Tibial artery (tissue), 4 donors: ENCODE measurements at places on chromosomes 7 and 10.

- no peaks in the 10 kb centered on the region for H3K4me1 ChIP-seq
- no peak overlapping the region for H3K27ac ChIP-seq
- DNase-seq, result no peak
- H3K4me3 ChIP-seq, result no peak overlapping the region
- no peaks in the 10 kb centered on the region for H3K36me3 ChIP-seq
- no peaks in the 10 kb centered on the region for H3K27me3 ChIP-seq
These were observed 816.7 kb downstream of the MAGI2 start for GRCh38 chr7:78636727-78637126.

GRCh38 chr10:82981137-82981723 is 1106.2 kb downstream of the NRG3 start:
- H3K4me3 ChIP-seq, result no peak overlapping the region
- no peaks in the 10 kb centered on the region for H3K4me1 ChIP-seq
- H3K36me3 ChIP-seq, result no peaks in the 10 kb centered on the region
- no peak for DNase-seq

DNA sequence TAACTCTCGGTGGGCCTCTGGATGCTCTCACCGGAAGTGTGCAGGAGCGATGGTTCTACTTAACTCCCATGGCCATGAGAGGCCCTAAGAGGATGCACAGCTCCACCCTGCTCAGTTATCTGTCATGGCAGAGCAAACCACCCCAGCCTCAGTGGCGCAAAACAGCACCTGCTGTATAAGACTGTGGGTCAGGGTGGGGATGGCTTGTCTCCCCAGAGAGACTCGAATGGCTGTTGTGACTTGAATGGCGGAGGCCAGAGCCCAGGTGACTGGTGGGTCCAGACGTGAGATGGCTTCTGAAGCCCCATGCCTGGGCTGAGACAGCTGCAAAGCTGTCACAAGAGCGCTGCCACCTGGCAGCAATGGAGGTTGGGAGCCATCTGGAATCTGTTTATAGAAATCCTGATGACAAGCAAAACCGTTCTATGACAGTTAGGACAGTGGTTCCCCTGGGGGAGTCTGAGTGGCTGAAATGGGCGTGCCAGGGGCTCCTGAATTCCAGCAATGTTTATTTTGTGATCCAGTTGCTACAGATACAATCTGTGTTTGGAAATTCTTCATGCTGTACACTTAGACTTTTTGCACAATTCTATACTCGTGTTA is 490.5 kb downstream of the TCERG1L start:
- H3K36me3 ChIP-seq, result no peaks in the 10 kb centered on the region
- DNase-seq, result no peak
- no peak overlapping the region for H3K4me3 ChIP-seq
- H3K27me3 ChIP-seq, result no peaks in the 10 kb centered on the region
- H3K4me1 ChIP-seq, result no peaks in the 10 kb centered on the region

DNA sequence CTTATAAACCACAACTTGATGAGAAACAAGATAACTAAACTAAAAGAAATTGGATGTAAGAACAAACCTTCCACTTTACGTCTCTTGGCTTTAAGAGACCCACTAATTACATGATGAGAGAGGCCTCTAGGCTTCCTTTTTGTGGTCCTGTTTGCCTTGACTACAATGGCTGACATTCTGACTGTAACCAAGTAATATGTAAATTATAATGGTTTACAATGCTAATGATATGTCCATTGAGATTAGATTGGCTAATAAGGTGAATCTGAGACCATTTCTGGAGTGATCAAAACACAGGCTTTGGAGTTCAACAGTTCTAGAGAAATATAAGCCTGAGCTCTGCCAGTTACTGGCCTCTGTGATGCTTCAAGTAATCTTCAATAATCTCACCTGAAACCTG is 39.4 kb upstream of the AGMO start:
- no peak overlapping the region for H3K27ac ChIP-seq
- H3K4me1 ChIP-seq, result no peaks in the 10 kb centered on the region
- no peaks in the 10 kb centered on the region for H3K36me3 ChIP-seq

DNA sequence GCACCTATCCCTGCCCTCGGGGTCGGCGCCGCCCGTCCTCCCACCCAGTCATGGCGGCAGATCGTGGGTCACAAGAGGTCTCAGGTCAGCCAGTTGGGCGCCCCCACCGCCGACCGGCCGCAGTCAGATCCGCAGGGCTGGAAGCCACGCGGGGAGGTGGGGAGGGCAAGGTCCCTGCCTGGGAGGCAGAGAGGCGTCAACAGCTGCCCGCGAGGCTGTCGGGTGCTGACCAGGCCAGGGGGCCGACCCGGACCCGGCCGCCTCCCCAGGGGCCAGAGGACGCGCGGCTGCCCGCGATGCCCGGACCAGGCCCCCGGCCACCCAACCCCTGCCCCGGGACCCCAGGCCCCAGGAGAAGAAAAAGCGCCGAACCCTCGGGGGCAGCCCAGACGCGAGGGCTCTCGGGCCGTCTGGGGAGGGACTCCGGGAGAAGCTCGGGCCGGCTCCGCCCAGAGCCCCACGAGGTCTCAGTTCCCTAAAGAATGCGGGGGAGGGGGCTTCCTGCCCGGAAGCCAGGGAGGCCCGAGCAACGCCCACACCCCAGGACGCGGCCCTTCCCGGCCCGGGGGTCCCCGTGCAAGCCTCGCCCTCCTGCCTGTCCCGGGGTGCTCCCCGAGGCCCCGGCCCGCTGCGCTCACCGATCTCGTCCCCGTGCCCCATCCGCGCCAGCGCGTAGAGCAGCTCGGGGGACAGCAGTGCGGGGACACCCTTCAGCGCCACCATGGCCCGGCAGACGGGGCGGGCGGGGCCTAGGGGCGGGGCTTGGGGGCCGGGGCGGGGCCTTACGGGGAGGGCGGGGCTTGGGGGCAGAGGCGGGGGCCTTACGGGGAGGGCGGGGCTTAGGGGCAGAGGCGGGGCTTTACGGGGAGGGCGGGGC is at the start of gene FUOM:
Gene FUOM, minus strand, starts transcription at position 735 of the 877 bp plus-strand sequence. Its CDS starts 12 bp downstream, at position 723.
- H3K27ac ChIP-seq, result peak within 1 kb of the TSS; percentile 58
- H3K36me3 ChIP-seq, result peaks cover 14% of the 10 kb centered on the region
- H3K27me3 ChIP-seq, result no peaks in the 10 kb centered on the region
- peak within 1 kb of the TSS; percentile 74 for H3K4me3 ChIP-seq

GRCh38 chr10:114518401-114519305 is 114.4 kb upstream of the AFAP1L2 start:
- no peak overlapping the region for H3K4me3 ChIP-seq
- peaks cover 11% of the 10 kb centered on the region for H3K4me1 ChIP-seq
- no peak overlapping the region for H3K27ac ChIP-seq

DNA sequence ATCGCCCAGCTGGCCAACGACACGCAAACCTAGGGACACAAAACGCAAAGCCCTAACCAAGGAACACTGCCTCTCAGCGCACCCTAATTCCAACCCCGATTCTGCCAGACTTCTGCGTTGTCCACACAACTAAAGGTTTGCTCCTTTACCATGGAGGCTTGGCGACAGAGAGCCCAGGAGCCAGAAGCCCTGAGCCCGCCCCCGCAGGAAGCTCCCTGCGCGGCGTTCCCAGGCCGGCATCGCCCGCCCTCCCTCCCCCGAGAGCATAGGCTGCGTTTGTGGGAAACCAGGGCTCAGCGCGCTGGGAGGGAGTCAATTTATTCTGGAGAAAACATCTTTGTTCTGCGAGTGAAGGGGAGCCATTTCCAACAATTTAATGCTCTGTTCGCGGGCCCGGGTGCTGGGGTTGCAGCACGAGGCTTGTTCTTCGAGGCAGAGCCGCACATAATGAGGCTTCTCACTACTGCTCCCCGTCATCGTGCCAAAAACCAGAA is 103.9 kb downstream of the GRID1 start:
- no peaks in the 10 kb centered on the region for H3K4me1 ChIP-seq
- H3K27me3 ChIP-seq, result no peaks in the 10 kb centered on the region
- no peaks in the 10 kb centered on the region for H3K36me3 ChIP-seq

DNA sequence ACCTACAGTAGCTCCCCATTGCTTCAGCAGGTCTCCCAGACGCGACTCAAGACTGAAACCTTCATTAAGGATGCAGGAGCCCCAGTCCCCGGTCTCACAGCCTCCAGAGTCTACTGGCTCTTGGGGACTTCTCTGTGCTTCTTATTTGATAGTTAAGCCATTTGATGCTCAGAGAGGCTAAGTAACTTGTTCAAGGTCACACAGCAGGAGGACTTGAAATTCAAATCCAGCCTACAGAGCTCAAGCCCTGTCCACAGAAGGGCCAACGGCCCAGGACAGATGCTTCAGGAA is 21.2 kb upstream of the ZMIZ1 start:
- H3K27ac ChIP-seq, result no peak overlapping the region
- peak; percentile 6 for DNase-seq
- no peak overlapping the region for H3K4me3 ChIP-seq
- H3K27me3 ChIP-seq, result no peaks in the 10 kb centered on the region
- peaks cover 12% of the 10 kb centered on the region for H3K4me1 ChIP-seq

- H3K27me3 ChIP-seq, result no peaks in the 10 kb centered on the region
- H3K4me3 ChIP-seq, result no peak overlapping the region
- H3K4me1 ChIP-seq, result peaks cover 27% of the 10 kb centered on the region
- no peaks in the 10 kb centered on the region for H3K36me3 ChIP-seq
These were observed 27.1 kb downstream of the OGDH start for GRCh38 chr7:44633254-44634186.

GRCh38 chr7:41475801-41476459 is 227.0 kb downstream of the INHBA start:
- H3K27ac ChIP-seq, result no peak overlapping the region
- no peak overlapping the region for H3K4me3 ChIP-seq

DNA sequence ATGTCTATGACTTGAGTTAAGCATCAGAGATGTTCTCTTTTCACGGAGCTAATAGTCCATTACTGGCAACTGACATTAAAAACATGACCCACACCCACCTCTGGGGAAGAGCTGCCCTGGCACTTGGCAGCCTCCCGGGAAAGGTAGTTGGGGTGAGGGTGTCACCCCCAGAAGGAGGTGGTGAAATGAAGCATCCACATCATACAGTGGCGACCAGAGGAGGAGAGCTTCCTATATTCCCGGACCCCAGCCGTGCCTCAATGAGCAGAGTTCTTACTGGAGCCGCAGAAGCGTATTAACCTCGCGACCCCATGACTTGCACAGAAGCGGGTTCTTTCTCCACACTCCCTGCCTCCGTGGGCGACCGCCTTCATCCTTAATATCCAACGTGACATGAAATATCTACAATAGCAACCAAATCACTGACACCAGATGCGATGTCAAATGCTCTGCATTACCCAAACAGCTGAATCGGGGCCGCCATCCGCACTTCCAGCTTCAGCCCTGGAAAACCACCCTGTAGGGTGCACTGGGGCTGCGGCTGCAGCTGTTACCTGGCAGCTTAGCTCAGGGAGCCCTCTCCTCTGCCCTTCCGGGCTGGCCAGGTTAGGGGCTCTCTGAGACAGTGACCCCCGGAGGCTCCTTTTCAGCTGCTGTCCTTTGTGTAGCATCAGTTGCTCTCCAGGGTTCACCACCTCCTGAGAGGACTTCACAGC is 103.1 kb upstream of the PARD3 start:
- no peaks in the 10 kb centered on the region for H3K27me3 ChIP-seq

- H3K4me3 ChIP-seq, result no peak overlapping the region
- no peaks in the 10 kb centered on the region for H3K36me3 ChIP-seq
- DNase-seq, result peak; percentile 63
- H3K27me3 ChIP-seq, result peaks cover 6% of the 10 kb centered on the region
- H3K4me1 ChIP-seq, result no peaks in the 10 kb centered on the region
These were observed 314.6 kb downstream of the FRMD4A start for GRCh38 chr10:14016011-14016536.

- no peak for DNase-seq
- no peak overlapping the region for H3K4me3 ChIP-seq
- H3K27ac ChIP-seq, result no peak overlapping the region
- peaks cover 9% of the 10 kb centered on the region for H3K36me3 ChIP-seq
- no peaks in the 10 kb centered on the region for H3K4me1 ChIP-seq
These were observed 25.5 kb upstream of the RGS10 start for GRCh38 chr10:119567978-119568377.

- no peaks in the 10 kb centered on the region for H3K36me3 ChIP-seq
- no peaks in the 10 kb centered on the region for H3K27me3 ChIP-seq
- peak overlapping the region; percentile 56 for H3K27ac ChIP-seq
- H3K4me3 ChIP-seq, result peak overlapping the region; percentile 21
- peak; percentile 67 for DNase-seq
- peaks cover 10% of the 10 kb centered on the region for H3K4me1 ChIP-seq
These were observed 60.9 kb downstream of the SLC16A9 start for GRCh38 chr10:59648711-59649201.

GRCh38 chr10:45581216-45581549 is 91.4 kb downstream of the ZFAND4 start:
- no peaks in the 10 kb centered on the region for H3K36me3 ChIP-seq
- no peaks in the 10 kb centered on the region for H3K27me3 ChIP-seq
- H3K4me1 ChIP-seq, result no peaks in the 10 kb centered on the region
- DNase-seq, result no peak

- H3K27me3 ChIP-seq, result no peaks in the 10 kb centered on the region
- H3K36me3 ChIP-seq, result no peaks in the 10 kb centered on the region
These were observed 29.6 kb upstream of the CTNNA3 start for GRCh38 chr10:67725567-67725966.

- H3K4me1 ChIP-seq, result no peaks in the 10 kb centered on the region
- no peak overlapping the region for H3K27ac ChIP-seq
- no peak overlapping the region for H3K4me3 ChIP-seq
- no peak for DNase-seq
These were observed 112.0 kb upstream of the INHBA start for GRCh38 chr7:41814888-41815287.

GRCh38 chr10:123986736-123987135 is 95.1 kb upstream of the CPXM2 start:
- peaks cover 19% of the 10 kb centered on the region for H3K27me3 ChIP-seq
- DNase-seq, result no peak
- peaks cover 4% of the 10 kb centered on the region for H3K4me1 ChIP-seq
- H3K4me3 ChIP-seq, result no peak overlapping the region
- H3K36me3 ChIP-seq, result no peaks in the 10 kb centered on the region
- H3K27ac ChIP-seq, result no peak overlapping the region

DNA sequence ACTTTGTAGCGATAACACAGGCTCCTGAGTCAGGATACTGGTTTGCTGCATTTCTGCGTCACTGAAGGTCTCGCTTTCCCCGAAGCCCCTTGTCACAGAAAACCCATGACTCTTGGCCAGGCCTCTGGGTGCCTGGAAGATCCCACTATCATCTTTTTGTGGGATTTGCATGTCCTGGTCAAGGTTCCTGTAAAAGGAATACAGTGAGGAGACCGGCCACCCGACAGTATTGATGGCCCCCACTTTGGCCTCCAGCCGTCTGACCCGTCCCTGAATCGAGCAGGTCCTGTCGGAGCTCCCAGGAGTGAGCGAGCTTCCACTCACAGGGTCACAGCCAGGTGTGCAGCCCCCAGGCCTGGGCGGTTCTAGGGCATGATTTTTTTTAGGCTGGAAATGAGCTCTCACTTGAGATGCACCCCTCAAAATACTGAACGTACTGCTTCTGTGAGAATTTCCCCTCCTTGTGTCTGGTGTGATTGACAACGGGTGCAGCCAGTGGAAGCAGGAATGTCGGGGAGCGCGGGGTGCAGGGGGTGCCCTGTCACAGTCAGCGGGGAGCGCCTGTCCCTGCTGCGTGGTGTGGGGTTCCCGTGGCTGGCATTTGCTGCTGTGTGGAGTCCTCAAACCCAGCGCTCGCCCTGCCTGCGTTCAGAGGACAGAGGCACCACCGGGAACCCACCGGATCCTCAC is 75.8 kb downstream of the DNAJB6 start:
- peaks cover 47% of the 10 kb centered on the region for H3K36me3 ChIP-seq
- no peaks in the 10 kb centered on the region for H3K27me3 ChIP-seq
